Right atrium auricular region (tissue), 2 donors: ENCODE measurements at places on chromosomes 3 and 15. TPM values are rescaled to one million over a fixed set of nuclear protein-coding genes. Genes with fewer than 3 reads are reported as not detected.
A peak's percentile ranks its signal among the peaks of the same experiment; 100 is the strongest.

DNA sequence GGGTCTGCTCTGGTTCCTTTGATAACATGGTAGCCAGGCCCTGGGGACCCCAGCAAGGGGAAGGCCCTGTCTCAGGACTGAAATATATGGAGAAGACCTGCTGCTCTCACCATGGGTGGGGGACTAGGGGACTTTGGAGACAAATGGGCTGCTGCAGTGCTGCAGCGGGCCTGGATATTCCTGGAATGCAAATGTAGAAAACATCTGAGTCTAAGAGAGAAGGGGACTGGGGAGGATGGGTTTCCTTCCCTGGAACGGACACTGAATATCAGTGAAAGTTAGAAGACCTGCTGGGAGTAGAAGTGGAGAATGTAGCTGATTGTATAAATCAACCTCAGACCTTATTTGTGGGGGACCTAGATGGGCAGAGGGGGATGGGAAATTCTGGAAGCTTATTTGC lies 3.1 kb upstream of the HCN4 start:
- no peak for DNase-seq

GRCh38 chr3:171242170-171242569 lies 215.7 kb upstream of the SLC2A2 start:
- no peak for DNase-seq

DNA sequence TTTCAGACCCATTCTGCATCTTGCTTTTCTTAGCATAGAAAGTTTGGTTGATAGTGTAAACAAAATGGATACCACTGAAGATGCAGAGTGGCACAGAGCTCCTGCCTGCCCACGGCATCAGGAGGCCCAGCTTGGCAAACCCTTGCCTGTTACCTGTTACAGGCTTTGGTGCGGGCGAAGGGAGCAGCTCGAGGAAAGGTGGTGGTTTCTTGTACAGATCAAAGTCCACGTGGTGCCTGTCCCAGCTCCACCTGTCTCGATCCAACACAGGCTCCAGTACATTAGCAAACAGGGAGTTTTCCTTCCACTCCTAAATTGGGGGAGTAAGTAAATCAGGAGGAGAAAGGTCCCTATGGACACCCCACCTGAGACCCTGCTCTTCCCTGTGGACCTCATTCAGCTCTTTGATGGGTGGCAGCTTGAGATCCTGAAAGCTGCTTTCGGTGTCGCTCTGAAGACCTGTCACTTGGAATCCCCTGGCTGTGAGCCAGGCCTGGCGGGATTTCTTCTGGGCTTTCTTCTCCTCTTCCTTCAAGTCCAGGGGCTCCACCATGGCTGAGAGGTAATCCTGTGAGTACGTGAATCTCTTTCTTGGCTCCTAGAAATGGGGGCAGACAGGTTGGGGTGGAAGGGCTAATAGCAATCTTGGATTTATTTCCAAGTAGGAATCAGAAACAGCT lies 35.7 kb downstream of the ACAD9 start:
- no peak for DNase-seq

DNA sequence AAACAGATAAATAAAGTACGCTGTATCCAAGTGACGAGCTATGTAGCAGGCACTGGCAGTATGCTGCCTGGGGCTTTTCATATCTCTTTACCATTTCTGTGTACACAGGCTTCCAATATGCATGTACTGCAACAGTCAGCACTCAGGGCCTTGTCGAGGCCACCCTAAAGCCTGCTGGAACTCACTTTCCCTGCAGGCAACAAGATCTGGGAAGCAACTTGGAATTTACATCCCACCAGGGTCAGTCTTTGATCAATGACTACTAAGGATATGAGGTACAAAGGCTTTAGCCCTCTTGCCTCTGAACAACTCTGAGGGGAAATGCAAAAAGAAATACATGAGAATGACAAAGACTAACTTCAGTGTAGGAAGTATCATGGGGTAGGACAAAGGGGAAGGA lies 101.8 kb upstream of the ARL6 start:
- no peak for DNase-seq

DNA sequence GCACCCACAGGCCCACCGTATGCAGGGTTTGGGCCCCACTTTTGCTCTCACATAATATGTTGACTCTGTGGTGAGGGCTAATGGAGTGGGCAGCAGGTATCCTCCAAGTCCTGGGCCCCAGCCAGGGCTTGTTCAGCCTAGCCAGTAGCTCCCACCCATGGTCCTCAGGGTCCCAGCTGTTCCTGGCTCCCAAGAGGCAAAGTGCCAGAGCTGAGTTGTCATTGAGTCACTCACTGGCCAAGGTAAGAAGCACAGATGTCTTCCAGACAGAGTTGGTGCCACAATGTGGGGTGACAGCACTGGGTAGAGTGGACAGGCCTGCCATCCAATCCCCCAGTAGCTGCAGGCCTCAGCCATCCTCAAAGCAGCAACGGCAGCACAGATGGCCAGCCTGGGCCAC lies 4.3 kb downstream of the SHF start:
- no peak for DNase-seq

The DET1 gene
- 8.7 TPM for total RNA-seq

DNA sequence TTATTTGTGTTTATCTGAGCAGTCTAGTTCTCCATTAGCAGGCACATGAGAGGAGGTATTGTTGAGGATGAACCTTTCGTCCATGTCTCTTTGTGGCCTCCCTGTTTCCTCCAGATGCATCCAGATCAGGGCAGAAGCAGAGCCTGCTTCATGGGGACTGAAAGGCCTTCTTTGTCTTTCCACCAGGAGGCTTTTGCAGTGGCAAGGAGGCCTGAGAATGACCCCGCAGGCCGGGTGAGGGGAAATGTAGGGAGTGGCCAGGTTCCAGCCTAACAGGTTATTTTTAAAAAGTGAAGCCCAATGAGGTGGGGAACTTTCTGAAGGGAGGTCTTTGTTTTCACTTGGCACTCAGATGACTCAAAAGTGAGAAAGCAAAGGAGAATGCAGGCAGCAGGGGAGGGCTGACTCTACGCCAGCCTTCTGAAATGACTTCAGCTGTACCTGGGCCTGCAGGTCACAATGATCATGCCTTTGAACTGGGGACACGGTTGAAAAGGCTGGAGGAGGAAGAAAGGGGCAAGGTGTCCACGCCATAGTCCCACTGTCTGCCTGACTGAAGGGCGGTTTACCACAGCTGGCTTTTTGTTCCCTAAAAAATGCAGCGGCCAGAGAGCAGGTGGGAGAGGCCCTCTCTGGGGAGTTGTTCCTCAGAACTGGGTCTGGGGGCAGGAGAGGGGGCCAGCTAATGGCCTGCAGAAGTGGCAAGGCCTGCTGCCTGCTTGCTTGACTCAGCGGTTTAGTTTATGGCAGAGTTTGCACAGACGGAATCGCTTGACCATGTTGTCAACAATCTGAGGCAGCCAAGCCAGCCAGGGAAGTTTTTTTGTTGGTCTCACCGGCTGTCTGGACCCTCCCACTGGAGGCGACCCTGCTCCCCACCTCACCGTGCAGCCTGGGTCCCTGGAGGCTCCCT lies 28.7 kb downstream of the CMTM7 start:
- DNase-seq, result peak; percentile 57

GRCh38 chr15:96261575-96262034 lies 68.9 kb upstream of the NR2F2 start:
- DNase-seq, result no peak

GRCh38 chr3:47250309-47251060 lies 32.1 kb downstream of the KIF9 start:
- no peak for DNase-seq
